Kidney epithelial cell (primary cell): ENCODE measurements at places on chromosomes 2 and 18. TPM values are rescaled to one million over a fixed set of nuclear protein-coding genes. Genes with fewer than 3 reads are reported as not detected.

DNA sequence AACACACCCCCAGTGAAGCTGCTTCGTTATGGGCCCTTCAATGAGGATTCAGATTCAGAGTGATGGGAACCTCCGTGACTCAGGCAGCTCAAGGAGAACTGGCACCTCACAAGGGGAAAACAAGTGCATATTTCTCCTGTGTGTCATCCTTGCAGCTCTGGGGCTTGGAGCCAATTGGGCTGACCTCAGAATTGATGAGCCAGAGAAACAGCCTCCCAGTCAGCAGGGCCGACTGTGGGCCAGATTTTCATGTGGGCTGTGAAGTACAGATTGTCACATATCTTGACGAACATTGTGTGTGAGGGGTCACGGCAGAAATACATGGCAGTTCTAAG, 189.6 kb upstream of the SP5 start:
- DNase-seq = peak; percentile 94

DNA sequence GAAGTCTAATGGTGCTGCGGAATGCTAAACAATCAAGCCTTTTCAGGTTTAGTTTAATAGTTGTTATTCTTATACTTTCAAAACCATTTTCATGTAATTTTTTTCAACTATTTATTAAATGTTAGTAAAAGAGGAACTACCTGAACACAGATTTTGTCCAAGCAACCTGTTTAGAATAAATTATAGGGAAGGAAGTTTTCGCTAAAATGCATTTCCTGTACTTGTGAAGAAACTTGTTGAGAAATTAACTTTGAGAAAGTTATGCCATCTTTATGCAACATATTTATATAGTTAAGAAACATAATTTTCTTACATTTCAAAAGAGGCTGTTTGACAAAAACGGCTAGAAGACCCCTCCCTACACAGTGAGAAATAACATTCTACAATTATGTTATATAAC, 16.6 kb downstream of the MAP4K4 start:
- no peak for DNase-seq

The UGT1A1 gene
- total RNA-seq = not detected in 2 replicates

The L3MBTL4 gene
- total RNA-seq = 9.8 and 12.5 TPM in 2 replicates

- DNase-seq = no peak
These were observed 87.9 kb downstream of the INHBB start for GRCh38 chr2:120433816-120434290.

GRCh38 chr2:241224851-241225438, 36.5 kb downstream of the ANO7 start:
- DNase-seq = no peak

The GPR39 gene
- 5.9 and 13.8 TPM in 2 replicates for total RNA-seq

The DLX1 gene
- total RNA-seq = 0.17 TPM in 1 of 2 replicates, not detected in the other

The RGPD4 gene
- total RNA-seq = not detected in 2 replicates

The GATA6 gene
- total RNA-seq = 2.5 TPM in 2 replicates

The RAPH1 gene
- total RNA-seq = 18.0 and 28.9 TPM in 2 replicates

DNA sequence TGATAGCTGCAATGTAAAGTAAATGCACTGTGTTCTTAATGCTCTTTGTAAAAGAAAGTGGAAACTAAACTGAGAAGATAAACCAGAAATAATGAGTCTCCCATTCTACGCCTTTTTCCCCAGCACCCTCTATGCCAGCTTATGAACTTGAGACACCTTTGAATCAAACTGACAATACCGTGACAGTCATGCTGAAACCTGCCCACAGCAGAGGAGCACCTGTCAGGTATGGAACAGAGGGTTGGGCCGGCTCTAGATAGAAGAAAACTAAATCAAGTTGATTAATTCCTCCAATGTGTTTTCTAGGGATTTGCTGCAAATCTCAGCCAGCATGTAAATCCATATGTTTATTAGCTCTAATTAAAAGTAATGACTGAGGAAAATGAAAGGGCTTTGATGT, 520.6 kb upstream of the RAB12 start:
- no peak for DNase-seq
